NCI-H1694 treated with DMSO at 0.1 percent for 48 hours (cell line): ENCODE measurements at places on chromosomes 6 and 20.
A peak's percentile ranks its signal among the peaks of the same experiment; 100 is the strongest.

GRCh38 chr6:144534180-144534579 lies 249.0 kb downstream of the UTRN start:
- DNase-seq: no peak

DNA sequence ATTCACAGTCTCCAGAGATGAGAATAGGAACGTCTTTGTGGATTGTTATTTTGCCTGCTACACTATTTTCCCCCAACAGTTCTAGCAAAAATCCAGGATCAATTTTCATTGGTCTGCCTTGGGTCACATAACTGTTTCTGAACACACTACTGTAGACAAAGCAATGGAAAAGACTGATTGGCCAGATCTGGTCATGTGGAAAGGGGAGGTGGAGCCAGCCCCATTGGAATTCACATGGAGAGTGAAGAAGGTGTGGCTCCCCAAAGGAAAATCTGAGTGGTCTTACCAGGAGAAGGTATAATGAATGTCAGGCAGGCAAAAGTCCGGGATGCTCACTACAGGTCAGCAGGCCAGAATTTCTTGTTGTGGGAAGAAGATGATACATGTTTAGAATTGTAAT lies 9.5 kb upstream of the TP53RK start:
- DNase-seq: no peak

GRCh38 chr6:10315034-10315433 lies 99.8 kb downstream of the TFAP2A start:
- DNase-seq: no peak

DNA sequence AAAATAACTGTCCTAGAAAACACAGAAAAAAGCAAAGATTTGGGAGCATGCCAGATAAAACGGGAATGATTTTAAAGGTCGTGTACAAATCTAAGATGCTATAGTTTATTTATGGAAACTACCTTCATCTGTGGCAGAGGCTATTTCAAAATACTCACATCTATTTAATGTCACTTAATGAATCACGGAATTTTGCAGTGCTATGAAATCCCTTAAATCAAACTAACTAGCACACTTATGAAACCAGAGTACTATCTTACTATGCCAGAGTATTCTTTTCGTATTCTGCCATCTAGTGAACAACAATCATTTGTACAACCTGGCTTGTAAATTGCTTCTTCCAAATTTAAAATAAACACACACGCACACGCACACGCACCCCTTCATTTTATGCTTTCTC lies 77.9 kb upstream of the BMP5 start:
- peak; percentile 33 for DNase-seq

- DNase-seq: no peak
These were observed 24.2 kb upstream of the PCSK2 start for GRCh38 chr20:17202673-17203072.

GRCh38 chr6:33164665-33165373 lies 27.4 kb downstream of the COL11A2 start:
- DNase-seq: no peak

DNA sequence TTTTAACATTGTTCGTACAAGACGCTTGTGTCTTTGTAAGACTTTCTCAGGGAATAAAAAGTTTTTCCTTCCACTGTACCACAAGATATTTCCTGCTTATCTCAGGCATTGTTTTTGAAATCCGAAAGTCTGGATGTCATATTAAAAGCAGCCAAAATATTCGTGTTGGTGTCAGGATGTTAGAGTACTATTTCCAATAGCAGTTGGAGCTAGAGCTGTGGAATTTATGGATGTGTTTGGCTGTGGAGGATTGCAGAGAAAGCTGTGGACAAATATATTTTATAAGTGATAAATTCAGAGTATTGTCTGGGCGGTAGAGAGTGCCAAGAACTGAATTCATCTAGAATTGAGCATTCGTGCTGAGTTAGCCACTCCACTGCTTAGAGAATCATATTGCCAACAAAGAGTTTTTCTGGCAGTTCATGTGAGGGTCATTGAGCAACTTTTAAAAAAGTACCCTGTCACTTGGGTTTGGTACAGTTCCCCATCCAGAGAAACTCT lies 57.7 kb downstream of the ZDHHC14 start:
- DNase-seq: no peak
